ENCODE measurements at places on chromosomes 11 and 22. TPM values are rescaled to one million over a fixed set of nuclear protein-coding genes. Genes with fewer than 3 reads are reported as not detected.

- no peak for DNase-seq
Measured at GRCh38 chr11:78420796-78421209, 3.2 kb upstream of the GAB2 start.

DNA sequence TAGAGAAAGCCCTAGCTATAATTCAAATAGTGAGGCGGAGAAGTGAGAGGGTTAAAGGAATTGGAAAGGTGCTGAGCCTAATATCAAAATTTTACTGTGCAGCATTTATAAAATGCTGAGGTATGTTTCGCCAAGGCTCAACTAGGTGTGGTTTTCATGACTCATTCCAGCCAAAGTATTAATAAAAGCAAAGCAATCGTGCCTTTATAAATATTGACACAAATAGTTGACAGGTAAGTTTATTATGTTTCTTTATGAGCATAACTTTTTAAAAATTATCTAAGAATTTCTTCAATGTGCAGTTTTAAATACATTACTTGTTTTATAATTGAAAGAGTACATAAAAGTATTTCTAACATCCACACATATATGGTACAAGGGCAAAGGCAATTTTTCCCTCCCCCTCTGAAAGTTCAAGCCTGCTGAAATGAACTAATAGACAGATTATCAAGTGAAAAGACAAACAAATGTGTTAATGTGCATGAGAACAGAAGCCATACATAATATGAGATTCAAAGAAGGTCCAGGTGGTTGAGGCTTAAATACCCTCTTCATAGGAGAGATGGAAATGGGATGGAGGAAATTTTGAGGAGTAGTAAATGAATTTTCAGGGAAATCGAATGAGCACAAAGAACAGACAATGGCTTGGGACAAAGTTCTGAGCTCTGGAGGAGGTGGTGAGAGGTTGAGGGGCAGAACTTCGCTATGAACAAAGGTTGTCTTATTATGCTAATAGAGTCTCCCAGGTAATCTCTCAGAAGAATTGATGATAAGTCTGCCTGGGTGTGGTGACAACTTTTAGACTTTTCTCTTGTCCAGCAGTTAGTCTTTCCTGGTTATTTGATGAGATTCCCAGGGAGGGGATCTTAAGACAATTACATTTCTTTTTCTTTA is 326.5 kb downstream of the BUD13 start:
- DNase-seq = no peak

RGL4 gene
- total RNA-seq = not detected

- DNase-seq = no peak
Measured at GRCh38 chr22:20203552-20204201, 52.8 kb upstream of the CCDC188 start.

OR56A5 gene
- not detected for total RNA-seq

- DNase-seq = no peak
Measured at GRCh38 chr11:6127881-6128280, 20.4 kb downstream of the OR56B4 start.

DNA sequence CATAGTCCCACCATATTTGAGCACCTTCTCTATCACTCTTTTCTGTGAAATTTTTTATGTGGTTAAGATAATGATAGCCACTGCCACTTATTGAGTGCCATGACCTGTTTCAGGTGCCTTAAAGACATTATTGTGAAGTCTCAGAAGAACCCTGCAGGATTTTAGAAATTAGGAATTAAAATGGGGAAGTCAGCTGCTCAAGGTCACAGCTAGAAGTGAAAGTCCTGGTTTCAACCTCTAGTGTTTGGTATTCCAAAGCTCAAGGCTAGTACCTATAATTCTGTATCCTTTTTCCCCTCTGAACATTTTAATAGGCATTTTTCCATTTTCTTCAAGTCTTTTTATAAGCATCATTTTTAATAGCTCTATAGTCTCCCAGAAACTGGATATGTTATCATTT is 9.0 kb upstream of the RRM1 start:
- DNase-seq = no peak

- DNase-seq = no peak
Measured at GRCh38 chr11:33697997-33698396, 2.6 kb downstream of the C11orf91 start.

DNA sequence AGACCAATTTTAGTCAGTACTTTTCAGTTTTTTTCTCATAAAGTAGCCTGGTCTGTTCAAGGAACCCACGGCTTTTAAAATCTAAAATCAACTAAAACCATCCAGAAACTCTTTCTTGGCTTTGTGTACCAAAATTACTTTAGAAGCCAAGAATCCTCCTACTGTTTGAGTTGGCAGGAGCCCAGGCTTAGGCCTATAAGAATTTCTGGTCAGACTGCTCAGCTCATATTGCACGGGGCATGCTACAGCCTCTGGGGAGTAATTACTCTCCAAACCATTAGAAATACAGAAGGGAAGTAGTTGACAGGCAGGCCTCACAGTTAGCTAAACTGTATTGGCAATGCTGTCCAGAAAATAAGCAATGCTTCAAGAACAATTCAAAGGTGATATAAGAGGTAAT is 1862.9 kb upstream of the RAG2 start:
- no peak for DNase-seq

GRCh38 chr11:113242767-113243397 is 71.5 kb upstream of the TTC12 start:
- DNase-seq = no peak

- peak; percentile 1 for DNase-seq
Measured at GRCh38 chr11:5380740-5381342, 2.8 kb upstream of the OR51M1 start.

APOA4 gene
- not detected for total RNA-seq
